ENCODE measurements at places on chromosomes 7 and 10. TPM values are rescaled to one million over a fixed set of nuclear protein-coding genes. Genes with fewer than 3 reads are reported as not detected.
A peak's percentile ranks its signal among the peaks of the same experiment; 100 is the strongest.

Gene EGR2
- 16.9 TPM for total RNA-seq

Gene HYAL4
- not detected for total RNA-seq

Gene POU6F2
- 9.2 TPM for total RNA-seq

Gene HOXA3
- 197 TPM for total RNA-seq

Gene ETV1
- 26.6 TPM for total RNA-seq

Gene NEUROG3
- not detected for total RNA-seq

Gene FAM20C
- total RNA-seq, result 17.8 TPM

Gene FAM180A
- not detected for total RNA-seq

Gene NKX2-3
- not detected for total RNA-seq

- H3K27ac ChIP-seq, result peak overlapping the region; percentile 98
- H3K4me1 ChIP-seq, result peaks cover 58% of the 10 kb centered on the region
- DNase-seq, result no peak
- no peaks in the 10 kb centered on the region for H3K27me3 ChIP-seq
- peak overlapping the region; percentile 84 for H3K4me3 ChIP-seq
Observed at GRCh38 chr7:148700661-148701064, 2.0 kb downstream of the CUL1 start.

- H3K4me3 ChIP-seq, result peak overlapping the region; percentile 82
- H3K4me1 ChIP-seq, result peaks cover 21% of the 10 kb centered on the region
- peaks cover 4% of the 10 kb centered on the region for H3K36me3 ChIP-seq
- H3K27me3 ChIP-seq, result peaks cover 1% of the 10 kb centered on the region
Observed at GRCh38 chr10:93894516-93895378, 969 bp downstream of the SLC35G1 start.

DNA sequence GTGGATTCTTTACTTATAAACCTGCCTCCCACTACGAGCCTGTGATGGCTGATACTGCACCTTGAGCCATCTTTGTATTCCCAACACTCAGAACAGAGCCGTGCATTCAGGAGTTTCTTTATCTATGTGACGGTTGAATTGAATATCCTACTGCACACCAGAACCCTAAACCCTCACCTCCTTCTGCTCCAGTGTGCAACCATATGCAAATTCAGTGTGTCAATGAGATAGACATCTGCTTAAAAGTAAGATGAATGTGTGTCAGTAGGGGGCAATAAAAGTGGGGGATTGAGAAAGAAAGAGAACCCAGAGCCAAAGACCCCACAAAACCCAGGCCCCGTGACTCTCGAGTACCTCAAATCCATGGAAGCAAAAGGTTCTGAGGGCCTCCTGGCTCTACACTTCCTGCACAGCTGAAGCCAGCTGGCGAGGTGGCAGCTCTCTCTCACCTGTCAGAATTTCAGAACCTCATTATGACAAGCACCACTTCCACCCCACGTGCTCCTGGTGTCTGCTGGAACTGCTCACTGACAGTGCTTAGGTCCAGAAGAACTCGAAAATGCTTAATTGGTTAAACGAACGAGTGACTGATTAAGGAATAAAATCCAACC is 143.3 kb upstream of the GPR26 start:
- DNase-seq, result no peak
- H3K27me3 ChIP-seq, result peaks cover 83% of the 10 kb centered on the region
- no peak overlapping the region for H3K4me3 ChIP-seq
- H3K36me3 ChIP-seq, result no peaks in the 10 kb centered on the region
- no peak overlapping the region for H3K27ac ChIP-seq

GRCh38 chr7:54397836-54398612 is 144.2 kb upstream of the VSTM2A start:
- no peak overlapping the region for H3K27ac ChIP-seq
- H3K27me3 ChIP-seq, result no peaks in the 10 kb centered on the region
- DNase-seq, result no peak
- no peaks in the 10 kb centered on the region for H3K36me3 ChIP-seq
- H3K4me1 ChIP-seq, result peaks cover 5% of the 10 kb centered on the region
- H3K4me3 ChIP-seq, result no peak overlapping the region

GRCh38 chr7:49623943-49624342 is 149.5 kb upstream of the VWC2 start:
- H3K36me3 ChIP-seq, result no peaks in the 10 kb centered on the region
- peak overlapping the region; percentile 63 for H3K27ac ChIP-seq
- H3K4me3 ChIP-seq, result no peak overlapping the region
- H3K27me3 ChIP-seq, result no peaks in the 10 kb centered on the region
- H3K4me1 ChIP-seq, result peaks cover 21% of the 10 kb centered on the region
- DNase-seq, result no peak

DNA sequence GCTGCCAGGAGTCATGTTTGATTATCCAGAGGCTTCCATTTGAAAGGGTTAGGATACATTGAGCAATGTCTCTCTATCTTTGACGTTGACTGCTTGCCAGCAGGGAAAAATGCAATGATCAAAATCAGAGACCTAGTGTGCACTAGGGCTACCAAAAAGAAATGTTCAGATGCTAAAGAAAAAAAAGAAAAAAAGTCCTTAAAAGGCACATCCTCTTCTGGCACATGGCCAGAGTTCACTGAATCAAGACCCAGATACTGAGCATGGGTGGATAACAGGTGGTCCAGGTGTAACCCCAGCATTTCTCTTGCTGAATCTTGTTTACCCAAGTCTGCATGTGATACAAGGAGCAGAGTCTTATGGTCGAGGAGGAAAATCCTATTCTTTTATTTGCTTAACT is 899.3 kb downstream of the SORCS3 start:
- DNase-seq, result no peak
- no peaks in the 10 kb centered on the region for H3K36me3 ChIP-seq
- H3K4me1 ChIP-seq, result no peaks in the 10 kb centered on the region
- peaks cover 11% of the 10 kb centered on the region for H3K27me3 ChIP-seq

- no peaks in the 10 kb centered on the region for H3K27me3 ChIP-seq
- no peak overlapping the region for H3K4me3 ChIP-seq
- H3K36me3 ChIP-seq, result no peaks in the 10 kb centered on the region
Observed at GRCh38 chr7:15867441-15867840, 181.0 kb upstream of the MEOX2 start.

GRCh38 chr10:7412928-7413282 is 2.1 kb upstream of the SFMBT2 start:
- H3K27me3 ChIP-seq, result peaks cover 95% of the 10 kb centered on the region
- no peaks in the 10 kb centered on the region for H3K36me3 ChIP-seq
- peaks cover 32% of the 10 kb centered on the region for H3K4me1 ChIP-seq
- no peak overlapping the region for H3K27ac ChIP-seq
- no peak for DNase-seq

DNA sequence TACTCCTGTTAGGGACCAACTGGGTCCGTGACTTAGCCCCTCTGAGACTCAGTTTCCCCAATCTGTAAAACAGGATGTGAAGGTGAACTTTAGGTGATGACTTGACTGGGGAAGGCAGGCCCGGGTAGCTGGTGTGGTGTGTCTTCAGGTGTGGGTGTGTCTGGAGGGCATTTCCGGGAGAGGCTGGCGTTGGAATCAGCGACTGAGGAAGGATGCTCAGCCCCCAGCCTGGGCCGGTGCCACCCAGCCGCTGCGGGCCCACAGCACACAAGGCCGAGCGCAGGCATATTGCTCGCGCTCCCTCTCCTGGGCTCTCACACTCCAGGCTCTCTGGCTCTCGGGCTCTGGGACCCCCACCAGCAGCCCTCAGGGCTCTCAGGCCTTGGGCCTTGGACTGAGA is 31.7 kb upstream of the CNPY1 start:
- H3K27me3 ChIP-seq, result peaks cover 35% of the 10 kb centered on the region
- no peak overlapping the region for H3K27ac ChIP-seq
- H3K4me3 ChIP-seq, result no peak overlapping the region
- H3K4me1 ChIP-seq, result no peaks in the 10 kb centered on the region
- no peak for DNase-seq
- H3K36me3 ChIP-seq, result no peaks in the 10 kb centered on the region

GRCh38 chr7:6461946-6462550 is 14.3 kb upstream of the DAGLB start:
- H3K27ac ChIP-seq, result no peak overlapping the region
- H3K36me3 ChIP-seq, result peaks cover 28% of the 10 kb centered on the region
- no peak overlapping the region for H3K4me3 ChIP-seq
- no peaks in the 10 kb centered on the region for H3K27me3 ChIP-seq
- DNase-seq, result no peak

- peak overlapping the region; percentile 50 for H3K27ac ChIP-seq
- DNase-seq, result no peak
- H3K36me3 ChIP-seq, result no peaks in the 10 kb centered on the region
- peaks cover 57% of the 10 kb centered on the region for H3K4me1 ChIP-seq
- H3K27me3 ChIP-seq, result no peaks in the 10 kb centered on the region
- H3K4me3 ChIP-seq, result no peak overlapping the region
Observed at GRCh38 chr7:29039821-29040578, 81.9 kb upstream of the TRIL start.

DNA sequence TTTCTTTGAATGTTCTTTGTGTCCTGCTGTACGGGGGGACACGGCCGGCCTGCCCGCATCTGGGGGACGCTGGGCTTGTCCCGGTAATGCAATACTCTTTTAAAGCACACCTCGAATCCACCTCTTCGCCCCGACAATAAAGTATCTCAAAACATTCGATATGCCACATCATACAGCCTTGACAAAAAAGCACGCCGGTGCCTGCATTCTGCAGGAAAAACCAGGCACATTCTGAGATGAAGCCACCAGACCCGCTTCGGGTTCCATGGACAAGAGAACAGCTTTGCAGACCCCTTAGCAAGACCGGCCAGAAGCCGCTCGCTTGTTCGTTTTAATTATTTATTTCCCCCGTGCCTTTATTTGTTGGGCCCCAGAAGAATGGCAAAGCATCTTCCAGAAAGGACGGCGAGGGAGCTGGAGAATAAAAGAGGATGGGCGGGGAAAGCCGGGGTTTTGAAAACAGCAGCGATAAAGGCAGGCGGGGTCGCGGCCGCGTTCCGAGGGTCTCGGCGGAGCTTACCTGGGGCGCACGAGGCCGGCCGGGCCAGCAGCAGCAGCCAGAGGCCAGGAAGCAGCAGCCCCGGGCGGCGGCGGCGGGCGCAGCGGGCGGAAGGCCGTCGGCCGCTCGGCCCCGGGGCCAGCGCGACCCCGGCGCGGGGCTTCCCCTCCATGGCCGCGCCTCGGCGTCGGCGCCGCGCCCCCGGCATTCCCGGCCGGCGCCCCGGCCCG is 462 bp downstream of the KIAA1549 start:
- no peaks in the 10 kb centered on the region for H3K36me3 ChIP-seq
- H3K27me3 ChIP-seq, result no peaks in the 10 kb centered on the region
- peak; percentile 34 for DNase-seq
- H3K27ac ChIP-seq, result peak overlapping the region; percentile 95

- H3K27ac ChIP-seq, result peak overlapping the region; percentile 98
- peaks cover 27% of the 10 kb centered on the region for H3K4me1 ChIP-seq
- no peak for DNase-seq
- peak overlapping the region; percentile 93 for H3K4me3 ChIP-seq
Observed at GRCh38 chr7:38178695-38179344, 775 bp downstream of the STARD3NL start.

GRCh38 chr7:151481650-151482505 is 37.8 kb downstream of the RHEB start:
- H3K36me3 ChIP-seq, result peaks cover 23% of the 10 kb centered on the region
- H3K4me1 ChIP-seq, result peaks cover 11% of the 10 kb centered on the region
- no peak overlapping the region for H3K4me3 ChIP-seq
- H3K27me3 ChIP-seq, result no peaks in the 10 kb centered on the region
- peak overlapping the region; percentile 61 for H3K27ac ChIP-seq

DNA sequence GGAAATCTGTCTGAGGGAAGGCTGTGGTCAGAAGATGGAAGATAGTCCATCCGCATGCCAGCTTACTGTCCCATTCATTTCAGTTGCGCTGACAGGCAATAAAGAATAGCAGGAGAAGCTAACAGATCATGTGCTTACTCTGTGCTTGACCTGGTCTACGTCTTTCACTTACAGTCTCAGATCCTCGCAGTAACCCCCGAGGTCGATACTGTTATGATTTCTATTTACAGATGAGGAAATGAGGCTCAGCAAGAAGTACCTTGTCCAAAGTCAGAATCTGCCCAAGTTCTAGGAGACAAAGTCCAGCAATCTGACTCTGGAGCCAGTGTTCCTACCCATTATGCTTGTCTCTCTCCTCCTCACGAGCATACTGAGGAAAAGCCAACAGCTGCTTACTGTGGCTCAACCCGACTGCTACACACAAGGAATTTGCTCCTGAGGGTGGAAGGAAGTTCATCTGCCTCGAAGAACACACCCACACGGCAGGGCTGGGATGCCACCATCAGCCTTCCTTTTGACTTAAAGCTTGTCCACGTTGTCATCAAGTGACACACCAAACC is 74.2 kb downstream of the MINPP1 start:
- no peak for DNase-seq
- peaks cover 18% of the 10 kb centered on the region for H3K4me1 ChIP-seq
- H3K36me3 ChIP-seq, result no peaks in the 10 kb centered on the region
- no peaks in the 10 kb centered on the region for H3K27me3 ChIP-seq
- H3K4me3 ChIP-seq, result no peak overlapping the region
- H3K27ac ChIP-seq, result peak overlapping the region; percentile 86

GRCh38 chr10:49448924-49449323 is 53.0 kb upstream of the DRGX start:
- no peak overlapping the region for H3K27ac ChIP-seq
- no peaks in the 10 kb centered on the region for H3K4me1 ChIP-seq
- no peak overlapping the region for H3K4me3 ChIP-seq
- no peak for DNase-seq
- H3K36me3 ChIP-seq, result peaks cover 24% of the 10 kb centered on the region

DNA sequence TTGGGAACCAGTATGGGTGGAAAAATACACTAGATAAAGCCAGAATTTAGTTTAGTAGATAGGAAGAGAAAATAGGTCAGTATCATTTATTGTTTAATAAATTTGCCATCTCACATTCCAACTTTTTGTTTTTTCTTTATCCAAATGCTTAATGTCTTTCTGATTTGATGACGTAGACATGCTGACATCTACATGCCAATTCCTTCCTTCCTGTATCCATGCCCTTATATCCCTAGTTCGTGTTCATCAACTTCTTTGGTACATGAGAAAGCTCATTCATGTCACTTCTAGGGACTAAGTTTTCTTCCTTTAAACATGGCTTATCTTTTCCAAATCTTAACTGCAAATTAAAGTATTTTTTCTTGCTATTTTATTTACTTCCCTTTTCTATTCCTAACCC is 30.5 kb upstream of the ING3 start:
- no peak overlapping the region for H3K27ac ChIP-seq
- no peak for DNase-seq
- no peaks in the 10 kb centered on the region for H3K36me3 ChIP-seq
- H3K4me1 ChIP-seq, result peaks cover 16% of the 10 kb centered on the region
- no peaks in the 10 kb centered on the region for H3K27me3 ChIP-seq

- H3K27ac ChIP-seq, result no peak overlapping the region
- peaks cover 47% of the 10 kb centered on the region for H3K27me3 ChIP-seq
Observed at GRCh38 chr10:15898046-15898445, 37.7 kb upstream of the MINDY3 start.

DNA sequence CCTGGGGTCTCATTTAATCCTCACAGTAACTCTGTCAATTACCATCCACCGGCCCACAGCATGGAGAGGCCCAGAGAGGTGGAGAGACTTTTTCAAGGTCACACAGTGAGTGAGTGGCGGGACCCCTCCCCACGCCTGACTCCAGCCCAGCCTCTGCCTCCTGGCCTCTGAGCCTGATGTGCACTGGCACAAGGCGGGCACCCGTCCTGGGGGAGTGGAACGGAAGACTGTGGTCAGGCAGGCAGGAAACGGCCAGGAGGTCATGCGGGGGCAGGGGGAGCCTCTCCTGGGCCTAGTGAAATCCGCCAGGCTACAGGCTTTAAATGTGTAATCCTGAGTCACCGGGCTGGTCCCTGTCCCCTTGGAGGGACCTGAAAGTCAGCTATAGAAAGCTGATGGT is 32.2 kb downstream of the ZCCHC24 start:
- peaks cover 2% of the 10 kb centered on the region for H3K36me3 ChIP-seq
- no peaks in the 10 kb centered on the region for H3K27me3 ChIP-seq
- peaks cover 3% of the 10 kb centered on the region for H3K4me1 ChIP-seq
